Esophagus squamous epithelium (tissue), 5 donors: ENCODE measurements at places on chromosomes 6 and 20. TPM values are rescaled to one million over a fixed set of nuclear protein-coding genes. Genes with fewer than 3 reads are reported as not detected.
A peak's percentile ranks its signal among the peaks of the same experiment; 100 is the strongest.

The MACROD2 gene
- 2.1 TPM for total RNA-seq

The BPHL gene
- 26.0 TPM for total RNA-seq

- H3K27me3 ChIP-seq: no peaks in the 10 kb centered on the region
- H3K4me1 ChIP-seq: peaks cover 17% of the 10 kb centered on the region
- H3K36me3 ChIP-seq: no peaks in the 10 kb centered on the region
- no peak for DNase-seq
- no peak overlapping the region for H3K4me3 ChIP-seq
- H3K27ac ChIP-seq: peak overlapping the region; percentile 64
These were observed 53.1 kb upstream of the FAM83D start for GRCh38 chr20:38873050-38873581.

DNA sequence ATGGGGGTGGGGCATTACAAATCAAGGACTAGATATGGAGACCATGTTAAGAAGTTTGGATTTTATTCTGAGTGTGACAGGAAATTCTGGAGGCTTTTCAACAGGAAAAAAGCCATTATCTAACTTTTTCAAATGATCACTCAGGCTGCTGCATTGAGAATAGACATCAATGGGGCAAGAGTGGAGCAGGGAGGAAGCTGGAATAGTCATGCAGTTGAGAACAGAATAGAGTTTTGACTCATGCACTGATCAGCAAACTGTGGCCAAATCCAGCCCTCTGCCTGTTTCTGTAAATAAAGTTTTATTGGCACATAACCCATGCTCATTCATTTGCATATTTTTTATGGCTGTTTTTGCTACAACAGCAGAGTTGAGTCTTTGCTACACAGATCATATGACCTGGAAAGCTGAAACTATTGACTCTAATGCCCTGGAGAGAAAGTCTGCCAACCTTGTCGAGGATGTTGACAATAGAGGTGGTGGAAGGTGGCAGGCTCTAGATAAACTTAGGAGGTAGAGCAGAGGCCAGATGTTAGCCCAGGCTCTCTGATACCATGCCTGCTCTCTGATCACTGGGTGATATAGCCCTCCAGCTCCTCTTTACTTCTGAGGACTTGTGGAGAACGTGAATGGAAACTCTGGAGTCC lies 441.8 kb downstream of the PTPRT start:
- H3K4me3 ChIP-seq: no peak overlapping the region
- H3K27me3 ChIP-seq: no peaks in the 10 kb centered on the region
- H3K27ac ChIP-seq: no peak overlapping the region

DNA sequence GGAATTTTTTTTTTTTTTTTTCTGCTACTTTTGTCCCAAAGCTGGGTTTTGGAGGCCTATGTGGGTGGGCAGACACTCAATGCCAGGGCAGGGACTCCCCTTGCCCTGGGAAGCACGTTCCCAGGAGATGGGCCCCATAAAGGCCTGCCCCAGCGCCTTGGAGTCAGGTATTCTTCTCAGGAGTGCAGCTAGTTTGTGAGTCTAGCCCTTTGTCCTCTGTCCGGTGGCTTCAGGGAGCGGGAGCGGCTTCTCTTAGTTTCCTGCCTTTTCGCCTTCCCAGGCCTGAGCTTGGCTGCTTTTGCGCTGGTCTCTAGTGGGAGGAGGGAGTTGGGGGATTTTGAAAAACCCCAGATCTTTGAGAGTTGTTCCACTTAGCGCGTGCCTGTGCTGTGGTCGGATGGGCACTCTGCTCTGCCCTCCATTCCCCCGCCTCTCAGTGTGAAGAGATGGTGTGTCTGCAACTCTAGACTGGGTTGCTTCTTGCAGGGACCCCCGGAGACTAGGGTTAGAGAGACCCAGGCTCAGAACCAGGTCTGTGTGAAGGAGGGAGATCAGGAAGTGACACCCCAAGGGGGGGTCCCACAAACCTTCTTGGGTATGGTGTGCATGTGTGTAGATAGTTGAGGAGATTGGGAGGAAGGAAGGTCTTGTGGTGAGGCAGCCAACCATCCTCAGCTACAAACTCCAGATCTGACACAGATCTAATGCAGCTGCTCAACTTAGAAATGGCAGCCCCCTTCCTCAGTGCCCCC lies 1.3 kb downstream of the PLCG1 start:
- no peaks in the 10 kb centered on the region for H3K36me3 ChIP-seq
- peak overlapping the region; percentile 72 for H3K4me3 ChIP-seq
- H3K4me1 ChIP-seq: peaks cover 35% of the 10 kb centered on the region
- no peaks in the 10 kb centered on the region for H3K27me3 ChIP-seq
- H3K27ac ChIP-seq: peak overlapping the region; percentile 98

DNA sequence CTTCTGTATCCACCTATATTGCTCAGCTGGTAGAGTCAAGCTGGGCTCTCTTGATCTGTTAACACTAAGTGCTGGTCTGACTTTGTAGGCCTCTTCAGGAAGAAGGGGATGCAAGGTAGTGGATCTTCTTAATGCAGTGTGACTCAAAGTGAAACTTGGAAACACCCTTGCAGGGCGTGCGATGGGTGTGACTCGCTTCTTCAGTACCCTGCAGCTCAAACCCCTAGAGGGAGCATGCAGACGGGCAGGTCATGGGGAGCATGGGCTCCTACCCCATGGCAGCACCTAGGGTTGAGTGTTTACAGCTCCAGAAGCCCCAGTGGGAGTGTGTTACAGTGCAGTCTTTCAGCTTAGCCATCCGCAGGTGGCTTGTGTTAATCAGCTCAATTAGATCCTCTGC lies 757 bp upstream of the SAMD3 start:
- H3K27ac ChIP-seq: no peak overlapping the region
- H3K4me3 ChIP-seq: no peak overlapping the region
- no peaks in the 10 kb centered on the region for H3K4me1 ChIP-seq
- H3K27me3 ChIP-seq: no peaks in the 10 kb centered on the region
- DNase-seq: no peak

DNA sequence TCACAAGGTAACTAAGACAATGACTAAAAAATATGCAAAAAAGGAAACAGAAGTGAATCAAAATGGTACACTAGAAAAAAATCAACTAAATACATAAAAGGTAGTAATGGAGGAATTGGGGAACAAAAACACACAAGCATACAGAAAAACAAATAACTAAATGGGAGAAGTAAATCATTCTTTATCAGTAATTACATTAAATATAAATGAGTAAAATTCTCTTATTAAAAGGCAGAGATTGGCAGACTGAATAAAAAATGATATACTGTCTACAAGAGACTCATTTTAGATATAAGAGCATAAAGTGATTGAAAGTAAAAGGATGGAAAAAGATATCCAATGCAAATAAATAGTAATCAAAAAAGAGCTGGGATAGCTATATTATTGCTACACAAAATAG lies 39.4 kb upstream of the VEGFA start:
- no peak overlapping the region for H3K27ac ChIP-seq
- no peaks in the 10 kb centered on the region for H3K27me3 ChIP-seq
- no peak for DNase-seq
- H3K36me3 ChIP-seq: no peaks in the 10 kb centered on the region
- peaks cover 21% of the 10 kb centered on the region for H3K4me1 ChIP-seq
- no peak overlapping the region for H3K4me3 ChIP-seq
